ENCODE measurements at places on chromosomes 2 and 18. TPM values are rescaled to one million over a fixed set of nuclear protein-coding genes. Genes with fewer than 3 reads are reported as not detected.

Gene RBKS
- total RNA-seq, result 3.9 TPM

GRCh38 chr2:62478093-62478580 lies 27.9 kb downstream of the TMEM17 start:
- peak; percentile 58 for DNase-seq

GRCh38 chr18:35730691-35731370 lies 149.3 kb downstream of the GALNT1 start:
- DNase-seq, result no peak

DNA sequence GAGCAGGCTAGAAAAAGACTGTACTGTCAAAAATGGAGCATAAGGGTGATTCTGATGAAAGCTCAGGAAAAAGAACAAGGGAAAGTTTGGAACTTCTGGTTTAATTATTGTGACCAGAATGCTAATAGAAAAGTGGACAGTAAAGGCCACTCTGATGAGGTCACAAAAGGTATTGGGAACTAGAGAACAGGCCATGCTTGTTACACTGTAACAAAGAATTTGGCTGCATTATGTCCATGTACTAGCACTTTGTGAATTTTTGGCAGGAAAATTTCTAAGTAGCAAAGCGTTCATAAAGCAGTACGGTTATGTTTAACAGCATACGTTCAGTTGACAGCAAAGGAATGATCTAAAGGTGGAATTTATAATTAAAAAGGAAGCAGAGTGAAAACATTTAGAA lies 418.6 kb downstream of the TRIB2 start:
- no peak for DNase-seq

DNA sequence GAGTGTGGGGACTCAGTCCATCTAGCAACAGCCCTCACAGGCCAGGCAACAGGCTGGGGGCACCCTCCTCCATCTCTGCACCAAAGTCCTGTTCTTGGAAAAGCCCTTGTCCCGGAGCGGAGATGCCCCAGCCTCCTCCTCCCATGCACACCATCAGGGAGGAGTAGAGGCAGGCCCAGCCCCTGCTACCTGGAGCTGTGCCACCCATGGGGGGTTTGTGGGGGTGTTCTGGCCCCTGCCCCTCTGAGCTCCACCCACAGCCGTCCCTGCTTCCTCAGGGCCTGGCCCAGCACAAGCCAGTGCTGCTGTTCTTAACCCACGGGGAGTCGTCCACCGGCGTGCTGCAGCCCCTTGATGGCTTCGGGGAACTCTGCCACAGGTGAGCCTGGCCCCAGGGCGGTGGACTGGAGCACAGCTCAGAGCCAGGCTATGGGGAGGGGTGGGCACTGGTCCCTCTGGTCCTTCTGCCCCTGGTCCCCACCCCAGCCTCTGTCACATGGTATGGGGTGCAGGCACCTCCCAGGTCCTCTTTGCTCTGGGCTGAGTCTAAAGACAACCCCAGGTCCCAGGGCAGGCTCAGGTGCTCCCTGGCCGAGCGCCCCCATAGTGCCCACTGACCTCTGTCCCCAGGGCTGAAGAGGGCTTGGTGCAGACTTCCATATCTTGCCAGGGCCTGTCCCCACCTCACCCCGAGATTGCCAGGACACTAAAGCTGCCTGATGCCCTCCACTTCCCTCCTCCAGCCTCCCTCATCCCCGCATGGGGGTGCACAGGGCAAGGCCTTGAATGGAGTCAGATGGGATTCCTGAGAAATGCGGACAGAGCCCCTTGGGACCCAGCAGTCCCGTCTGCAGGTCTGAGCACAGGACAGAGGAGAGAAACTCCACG lies 2.7 kb downstream of the AGXT start:
- no peak for DNase-seq

- no peak for DNase-seq
Observed at GRCh38 chr2:85854166-85854509, 34.7 kb downstream of the ST3GAL5 start.

DNA sequence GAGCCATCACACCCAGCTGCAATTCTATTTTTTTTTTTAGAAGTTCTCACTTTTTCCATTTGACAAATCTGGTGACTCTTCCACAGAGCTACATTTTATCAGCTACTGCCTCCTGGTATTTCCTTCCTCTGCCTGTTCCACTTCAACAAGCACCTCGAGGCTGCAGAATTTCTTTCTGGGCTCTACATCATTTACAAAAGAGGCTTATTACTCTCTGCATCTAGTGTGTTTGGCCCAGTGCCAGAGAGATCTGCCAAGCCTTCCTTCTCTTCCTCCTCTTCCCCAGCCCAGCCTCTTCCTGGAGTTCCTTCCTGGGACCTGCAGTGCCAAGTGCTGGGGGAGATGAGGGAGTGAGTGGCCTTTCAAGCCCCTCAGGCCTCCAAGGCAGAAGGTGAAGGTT lies 119.6 kb upstream of the ITGA6 start:
- peak; percentile 43 for DNase-seq

GRCh38 chr18:35495536-35496314 lies 2.0 kb downstream of the INO80C start:
- DNase-seq, result no peak

GRCh38 chr2:24511894-24512293 lies 20.8 kb downstream of the NCOA1 start:
- DNase-seq, result no peak

Gene SLC5A7
- 0.20 TPM for total RNA-seq

Gene CNDP1
- 4.0 TPM for total RNA-seq

Gene CDK5R2
- 0.14 TPM for total RNA-seq

DNA sequence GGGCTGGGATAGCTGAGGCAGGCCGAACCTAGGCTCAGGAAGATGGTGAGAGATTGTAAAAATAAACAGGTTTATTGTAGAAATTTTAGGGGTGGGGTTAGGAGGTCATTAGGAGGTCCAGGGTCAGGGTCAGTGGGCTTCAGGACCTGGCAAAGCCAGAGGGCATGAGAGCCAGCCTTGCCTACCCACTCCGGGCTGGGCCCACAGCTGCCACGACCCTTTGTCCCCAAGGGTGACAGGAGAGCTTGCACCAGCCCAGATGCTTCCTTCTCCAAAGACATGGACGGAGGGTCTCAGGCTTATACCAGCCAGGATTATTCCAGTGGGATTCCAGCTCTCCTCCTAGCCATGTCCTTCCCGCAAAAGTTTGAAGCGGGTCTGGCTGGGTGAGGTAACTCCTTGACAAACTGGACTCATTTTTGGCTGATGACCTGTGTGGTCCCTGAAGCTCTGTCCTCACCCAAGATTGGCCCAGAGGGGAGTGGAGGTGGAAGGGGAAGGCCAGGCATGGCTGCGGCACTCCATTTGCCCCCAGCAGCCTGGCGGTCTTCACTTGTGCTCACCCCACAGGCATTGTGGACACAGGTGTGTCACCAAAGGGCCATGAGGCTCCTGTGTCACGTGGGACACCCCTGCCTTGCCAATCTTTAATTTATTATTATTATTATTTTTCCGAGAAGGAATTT lies 23.8 kb upstream of the ATOH8 start:
- DNase-seq, result no peak

DNA sequence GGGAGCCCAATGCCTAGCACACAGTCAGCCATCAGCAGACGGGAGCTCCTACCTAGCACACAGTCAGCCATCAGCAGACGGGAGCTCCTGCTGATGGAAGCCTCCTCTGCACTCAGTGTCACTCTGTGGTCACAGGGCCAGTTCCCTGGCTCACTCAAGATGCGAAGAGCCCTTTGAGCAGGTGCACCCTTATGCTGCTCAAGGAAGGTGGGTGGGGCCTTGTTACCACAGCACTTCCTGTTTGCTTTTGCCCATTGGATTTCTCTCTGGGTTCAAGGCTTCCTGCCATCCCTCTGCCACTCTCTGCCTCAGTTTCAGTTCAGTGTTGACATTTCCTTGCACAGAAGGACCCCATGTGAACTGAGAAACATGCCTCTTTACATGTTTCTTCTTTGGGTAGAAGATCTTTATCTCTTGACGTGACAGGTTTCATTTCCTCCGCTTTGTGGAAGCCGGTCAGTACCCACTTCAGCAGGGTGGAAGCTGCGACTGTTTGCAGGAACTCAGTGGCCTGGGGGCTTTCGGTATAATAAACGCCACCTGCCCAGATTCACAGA lies 11.6 kb downstream of the TRIB2 start:
- no peak for DNase-seq

Gene FAM124B
- total RNA-seq, result 1.2 TPM

DNA sequence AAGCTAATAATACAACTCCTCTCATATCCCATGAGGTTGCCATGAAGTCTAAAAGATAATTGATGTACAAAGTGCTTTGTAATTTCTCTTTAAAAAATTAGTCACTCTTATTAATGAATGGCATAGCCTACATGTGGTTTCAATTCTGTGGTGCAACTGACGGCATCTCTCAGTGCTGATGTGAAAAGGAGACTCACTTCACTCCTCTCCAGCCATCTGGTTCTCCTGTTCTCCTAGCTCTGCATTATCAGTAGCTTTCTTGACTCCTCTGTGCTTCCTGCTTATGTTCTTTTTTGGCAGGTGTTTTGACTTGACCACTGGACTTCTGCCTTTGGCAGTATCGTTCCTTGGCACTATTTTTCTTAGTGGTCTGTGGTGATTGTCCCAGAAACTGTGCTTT lies 134.9 kb upstream of the ZFP36L2 start:
- no peak for DNase-seq

DNA sequence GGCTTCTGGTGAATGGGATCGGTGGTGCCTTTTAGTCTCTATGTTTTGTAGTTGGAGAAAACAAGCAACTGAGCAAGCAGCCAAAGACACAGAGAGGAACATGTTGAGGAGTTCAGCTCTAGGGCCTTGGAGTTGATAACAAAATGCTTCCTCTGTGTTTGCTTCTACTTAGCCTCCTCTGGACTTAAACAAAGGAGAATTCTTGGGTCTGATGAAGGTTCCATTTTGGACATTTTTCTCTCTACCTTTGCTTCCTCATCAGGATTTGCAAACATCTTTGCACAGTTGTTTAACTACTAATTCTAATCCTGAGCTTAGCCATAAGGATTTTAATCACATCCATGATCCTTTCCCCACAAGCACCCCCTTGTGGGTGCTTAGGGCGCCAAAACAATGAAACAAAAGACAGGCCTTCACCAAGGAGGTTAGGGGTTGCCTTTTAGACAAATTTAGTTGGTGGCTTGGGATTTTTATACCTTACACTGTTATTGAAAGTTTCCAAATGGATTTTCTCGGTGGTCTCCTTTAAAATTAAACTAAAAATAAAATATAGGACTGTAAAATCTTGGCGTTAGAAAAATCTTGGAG lies 148.5 kb upstream of the SATB2 start:
- DNase-seq, result no peak

GRCh38 chr2:30106543-30106942 lies 40.3 kb upstream of the YPEL5 start:
- no peak for DNase-seq

Gene CXCR1
- not detected for total RNA-seq

GRCh38 chr2:62736899-62737559 lies 31.5 kb downstream of the EHBP1 start:
- no peak for DNase-seq

GRCh38 chr2:85716346-85716914 lies 22.3 kb downstream of the GNLY start:
- no peak for DNase-seq

DNA sequence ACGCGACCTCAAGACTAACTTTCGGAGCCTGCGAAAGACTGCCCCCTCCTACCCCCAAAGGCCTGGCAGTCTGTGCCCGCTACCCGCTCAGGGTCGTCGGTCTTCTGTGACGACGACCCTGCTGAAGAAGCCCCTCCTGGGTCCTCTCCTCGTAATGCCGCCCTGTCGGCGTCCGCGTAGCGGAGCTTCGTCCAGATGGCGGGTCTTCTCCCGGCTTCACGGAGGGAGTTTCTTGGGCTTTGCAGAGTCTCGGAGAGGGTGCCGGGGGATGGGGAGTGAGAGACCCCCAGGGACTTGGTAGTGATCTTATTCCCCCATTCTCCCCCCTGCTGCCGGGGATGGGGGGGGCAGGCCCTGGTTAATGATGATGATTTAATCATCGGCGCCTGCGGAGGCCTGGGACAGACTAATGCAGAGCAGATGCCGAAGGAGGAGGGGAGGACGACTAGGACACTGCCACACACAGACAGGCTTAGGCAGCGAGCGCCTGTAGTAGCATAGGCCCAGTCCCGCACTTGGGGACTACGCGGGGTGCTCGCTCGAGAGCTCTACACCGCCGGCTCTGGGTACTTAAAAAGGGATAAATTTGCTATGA lies 528 bp upstream of the PCGF1 start:
- no peak for DNase-seq

- no peak for DNase-seq
Observed at GRCh38 chr2:102291319-102292075, 19.9 kb upstream of the IL1RL1 start.

GRCh38 chr2:153387203-153387602 lies 91.4 kb downstream of the RPRM start:
- DNase-seq, result no peak

Gene SCG2
- 1.1 TPM for total RNA-seq
